Upper lobe of right lung (tissue), 1 donor: ENCODE measurements at places on chromosomes 5 and 9. TPM values are rescaled to one million over a fixed set of nuclear protein-coding genes. Genes with fewer than 3 reads are reported as not detected.

GRCh38 chr5:73796164-73797131 lies 170.5 kb downstream of the ARHGEF28 start:
- peak; percentile 64 for DNase-seq

GRCh38 chr5:31573494-31574142 lies 41.5 kb downstream of the C5orf22 start:
- no peak for DNase-seq

DNA sequence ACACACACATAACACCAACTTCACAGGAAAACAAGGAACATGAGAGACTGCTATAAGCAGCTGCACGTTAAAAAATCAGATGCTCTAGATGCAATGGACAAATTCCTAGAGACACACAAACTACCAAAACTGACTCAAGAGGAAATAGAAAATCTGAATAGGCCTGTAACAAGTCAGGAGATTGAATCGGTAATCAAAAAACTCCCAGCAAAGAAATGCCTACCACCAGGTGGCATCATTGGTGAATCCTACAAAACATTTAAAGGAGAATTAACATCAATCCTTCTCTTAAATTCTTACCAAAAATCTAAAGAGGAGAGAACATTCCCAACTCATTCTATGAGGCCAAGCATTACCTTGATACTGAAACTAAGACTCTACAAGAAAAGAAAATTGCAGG lies 54.9 kb downstream of the NDST1 start:
- DNase-seq: no peak

GRCh38 chr5:141786700-141787099 lies 91.5 kb downstream of the PCDH1 start:
- no peak for DNase-seq

GRCh38 chr5:32023816-32024215 lies 150.3 kb downstream of the GOLPH3 start:
- no peak for DNase-seq

DNA sequence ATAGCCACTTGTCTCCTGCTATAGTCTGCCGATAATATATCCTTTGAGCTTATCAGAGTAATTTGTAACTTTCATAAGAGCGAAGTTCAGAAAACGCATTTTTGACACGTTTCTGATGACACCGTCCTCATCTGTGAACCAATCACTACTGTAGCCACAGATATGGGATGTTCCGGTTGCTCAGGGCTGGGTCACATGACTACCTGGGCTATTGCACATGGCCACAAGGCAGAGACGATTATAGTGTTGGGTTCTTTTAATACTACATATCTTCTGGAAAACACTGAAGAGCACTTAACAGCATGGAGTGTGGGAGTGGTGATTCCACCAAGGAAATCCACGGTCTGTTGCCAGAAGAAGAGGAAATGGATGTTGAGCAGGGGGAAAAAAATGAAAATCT lies 115.0 kb upstream of the ADRA1B start:
- no peak for DNase-seq

- no peak for DNase-seq
Measured at GRCh38 chr9:69945671-69946141, 97.9 kb upstream of the MAMDC2 start.

GRCh38 chr5:144547098-144547499 lies 376.4 kb downstream of the KCTD16 start:
- DNase-seq: no peak

Gene NFIB
- 99.4 TPM for total RNA-seq

Gene TLX3
- not detected for total RNA-seq

Gene MPDZ
- total RNA-seq: 37.8 TPM

Gene PHF24
- 0.23 TPM for total RNA-seq

Gene SARDH
- 6.8 TPM for total RNA-seq
